ENCODE measurements at places on chromosomes 4 and X.

DNA sequence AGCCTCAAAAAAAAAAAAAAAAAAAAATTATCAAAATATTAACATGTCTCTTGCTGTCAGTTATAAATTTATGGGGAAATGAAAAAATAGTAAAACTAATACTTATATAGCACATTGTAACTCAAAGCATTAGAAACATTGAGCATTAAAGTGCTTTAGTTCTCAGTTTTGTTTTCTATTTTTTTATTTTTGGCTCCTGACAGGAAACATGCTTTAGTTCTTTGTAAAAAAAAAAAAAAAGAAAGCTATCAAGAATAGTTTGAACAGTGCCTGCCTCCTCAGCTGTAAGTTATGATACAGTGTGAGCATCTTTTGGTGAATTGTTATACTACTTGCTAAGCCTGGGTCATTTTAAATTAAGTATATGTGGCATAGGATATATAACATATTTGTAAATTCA is 5.1 kb upstream of the CENPC start:
- DNase-seq, result no peak

DNA sequence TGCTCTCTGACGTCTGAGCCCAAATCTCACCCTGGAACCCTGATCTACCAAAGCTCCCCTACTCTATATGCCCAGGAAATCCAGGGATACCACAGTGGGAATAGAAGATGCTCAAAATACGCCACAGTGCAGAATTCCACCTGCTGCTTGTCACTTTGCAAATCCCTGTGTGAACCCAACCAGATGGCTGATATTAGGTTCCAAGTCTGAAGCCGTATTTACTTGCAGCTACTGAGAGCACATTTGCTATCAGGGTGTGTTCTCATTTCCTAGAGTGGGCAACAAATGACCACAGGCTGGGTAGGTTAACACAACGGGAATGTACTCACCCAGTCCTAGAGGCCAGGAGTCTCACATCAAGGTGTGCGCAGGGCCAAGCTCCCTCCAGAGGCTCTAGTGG is 126.8 kb downstream of the MXRA5 start:
- no peak for DNase-seq

DNA sequence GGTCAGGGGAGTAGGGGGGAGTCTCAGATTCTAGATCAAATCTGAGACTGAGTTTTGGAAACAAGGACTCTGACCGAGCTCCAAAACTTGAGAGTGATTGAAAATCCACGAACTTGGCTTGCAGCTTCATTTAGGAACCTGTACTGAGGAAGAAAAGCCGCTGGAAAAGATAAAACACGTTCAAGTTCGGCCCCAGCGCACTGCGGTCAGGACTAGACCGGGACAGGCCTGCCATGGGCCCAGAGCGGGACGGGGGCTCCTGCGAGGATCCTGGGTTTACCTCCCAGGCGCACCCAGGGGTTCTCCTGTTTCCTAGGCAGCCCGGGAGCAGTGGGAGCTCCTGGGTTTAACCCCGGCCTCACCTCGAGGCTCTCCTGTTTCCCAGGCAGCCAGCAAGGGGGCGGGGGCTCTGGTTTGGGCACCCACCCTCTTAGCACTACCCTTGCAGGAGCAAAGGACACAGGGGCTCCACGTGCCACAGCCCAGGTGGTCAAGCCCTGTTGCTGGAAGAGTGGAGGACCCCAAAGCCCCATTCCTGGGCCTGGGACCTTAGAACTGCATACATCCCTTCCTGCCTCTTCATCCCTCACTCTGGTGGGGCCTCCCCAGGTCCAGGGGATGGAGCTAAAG is 74.5 kb downstream of the ABLIM2 start:
- no peak for DNase-seq

DNA sequence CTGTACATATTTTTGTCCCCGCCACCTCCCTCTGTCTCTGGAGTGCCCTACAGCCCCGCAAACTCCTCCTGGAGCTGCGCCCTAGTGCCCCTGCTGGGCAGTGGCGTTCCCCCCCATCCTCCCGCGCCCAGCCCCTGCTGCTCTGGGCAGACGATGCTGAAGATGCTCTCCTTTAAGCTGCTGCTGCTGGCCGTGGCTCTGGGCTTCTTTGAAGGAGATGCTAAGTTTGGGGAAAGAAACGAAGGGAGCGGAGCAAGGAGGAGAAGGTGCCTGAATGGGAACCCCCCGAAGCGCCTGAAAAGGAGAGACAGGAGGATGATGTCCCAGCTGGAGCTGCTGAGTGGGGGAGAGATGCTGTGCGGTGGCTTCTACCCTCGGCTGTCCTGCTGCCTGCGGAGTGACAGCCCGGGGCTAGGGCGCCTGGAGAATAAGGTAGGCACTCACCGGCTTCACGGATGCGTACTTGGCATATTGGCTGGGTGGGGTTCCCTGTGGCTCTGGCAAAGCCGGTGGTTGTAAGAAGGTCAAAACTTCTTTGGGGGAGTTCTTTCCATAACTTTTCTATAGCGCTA is 653 bp downstream of the HHIP start:
- no peak for DNase-seq

DNA sequence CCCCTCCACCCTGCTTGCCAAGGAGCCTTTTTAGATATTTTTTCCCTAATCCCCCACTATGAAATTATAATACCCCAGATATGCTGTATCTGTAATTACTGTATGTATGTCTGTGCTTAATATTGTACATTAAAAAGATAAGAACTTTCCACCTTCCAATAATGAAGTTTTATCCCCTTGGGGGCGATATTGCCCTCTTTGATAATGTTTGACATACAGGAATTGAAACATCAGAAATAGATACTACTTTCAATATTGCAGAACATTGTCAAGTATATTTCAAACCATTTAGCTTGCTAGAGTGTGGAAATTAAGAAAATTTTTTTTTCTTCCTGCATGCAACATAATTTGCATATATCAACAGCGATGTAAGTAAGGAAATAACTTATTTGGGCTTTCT is 58.9 kb downstream of the NAF1 start:
- DNase-seq, result no peak

DNA sequence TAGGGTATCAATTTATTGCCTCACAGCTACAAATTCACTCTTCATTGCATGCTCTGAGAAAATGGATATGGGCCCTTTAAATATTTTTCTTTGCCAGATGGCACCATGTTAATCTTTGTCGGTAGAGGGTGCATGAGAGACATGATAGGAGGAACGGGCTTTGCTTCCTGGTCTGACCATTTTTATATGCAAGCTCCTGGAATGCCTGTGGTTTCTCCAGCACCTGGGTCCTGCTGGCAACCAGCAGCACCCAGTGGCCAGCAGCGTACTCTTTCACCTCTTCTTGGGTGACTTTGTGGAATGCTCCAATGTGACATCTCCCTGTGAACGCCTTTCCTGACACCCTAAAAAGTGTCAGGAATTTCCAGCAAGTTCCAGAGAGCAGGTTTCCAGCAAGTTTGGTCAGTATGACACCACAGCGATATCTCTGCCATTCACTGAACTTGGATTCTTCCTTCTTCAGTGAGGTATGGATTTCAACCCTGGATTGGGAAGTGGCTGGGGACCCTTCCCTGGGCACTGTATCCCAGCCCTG is 140.3 kb upstream of the PGRMC2 start:
- DNase-seq, result no peak

DNA sequence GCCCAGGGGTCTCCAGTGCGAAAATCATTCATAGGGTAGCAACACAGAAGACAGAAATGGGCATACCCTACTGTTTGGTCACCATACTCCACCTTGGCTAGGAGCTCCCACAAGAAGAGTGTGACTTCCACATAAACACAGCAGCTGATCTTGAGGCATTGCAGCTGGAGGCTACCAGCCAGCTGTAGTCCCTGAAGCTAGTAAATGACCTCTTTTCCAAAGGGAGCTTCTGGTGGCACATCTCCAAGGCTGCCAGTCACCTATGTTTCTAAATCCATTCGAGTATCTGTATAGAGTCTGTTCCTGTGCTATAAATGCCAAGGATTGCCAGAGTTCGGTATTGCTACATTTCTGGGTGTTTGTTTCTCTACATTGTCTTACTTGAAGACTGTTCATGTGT is 21.3 kb upstream of the PNPLA4 start:
- DNase-seq, result no peak

DNA sequence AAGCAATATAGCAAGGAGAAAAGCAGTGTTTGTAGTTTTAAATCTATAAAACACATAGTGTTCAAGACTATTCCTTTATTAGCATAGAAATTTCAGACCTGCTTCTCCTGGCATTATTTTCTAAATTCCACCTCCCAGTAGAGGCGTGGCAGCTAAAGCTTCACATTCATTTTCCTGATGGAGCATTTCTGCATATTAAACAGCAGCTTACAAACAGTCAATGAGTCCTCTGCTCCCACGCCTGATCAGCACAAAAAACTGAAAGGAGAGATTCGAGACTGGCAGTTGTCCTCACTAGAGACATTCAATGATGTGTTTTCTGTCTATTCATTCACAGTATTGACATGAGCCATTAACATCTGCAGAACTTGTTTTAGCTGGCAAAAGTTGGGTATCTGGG is 61.4 kb downstream of the SHISA3 start:
- no peak for DNase-seq

- DNase-seq, result no peak
These were observed 228.2 kb upstream of the TENM3 start for GRCh38 chr4:182015014-182015413.

DNA sequence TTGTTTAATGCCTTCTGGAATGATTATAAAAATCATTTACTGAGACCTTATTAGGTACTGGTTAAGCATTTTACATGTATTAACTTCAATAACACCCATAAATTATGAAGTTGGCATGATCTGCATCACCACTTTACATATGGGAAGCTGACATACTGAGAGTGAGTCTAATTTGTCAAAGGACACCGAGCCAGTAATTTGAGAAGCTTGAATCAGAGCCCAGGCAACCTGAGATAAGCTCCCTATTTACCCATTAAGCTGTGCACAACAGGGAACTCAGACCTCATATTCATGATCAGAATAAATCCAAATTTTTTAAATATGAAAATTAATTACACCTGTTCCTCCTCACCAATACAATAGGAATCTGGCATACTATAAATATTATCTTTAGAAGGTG is 247.9 kb upstream of the EPHA5 start:
- no peak for DNase-seq

DNA sequence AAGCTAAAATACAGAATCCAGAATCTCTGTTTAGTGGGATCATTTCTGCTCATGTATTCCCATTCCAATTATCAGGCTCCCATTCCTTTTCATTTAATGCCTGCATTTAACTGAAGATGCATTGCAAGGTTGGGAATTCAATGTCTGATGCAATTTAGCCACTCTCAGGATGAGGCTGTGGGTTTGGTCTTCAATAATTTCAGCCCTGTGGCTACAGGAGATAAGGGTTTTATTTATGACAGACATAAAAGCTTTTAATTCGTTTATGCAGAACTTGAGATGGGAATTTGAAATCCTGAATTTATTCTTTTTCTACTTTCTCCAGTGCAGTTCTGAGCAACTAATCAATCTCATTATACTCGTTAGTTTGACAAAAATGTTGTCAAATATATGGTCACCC is 1225.9 kb downstream of the PCDH18 start:
- DNase-seq, result no peak

DNA sequence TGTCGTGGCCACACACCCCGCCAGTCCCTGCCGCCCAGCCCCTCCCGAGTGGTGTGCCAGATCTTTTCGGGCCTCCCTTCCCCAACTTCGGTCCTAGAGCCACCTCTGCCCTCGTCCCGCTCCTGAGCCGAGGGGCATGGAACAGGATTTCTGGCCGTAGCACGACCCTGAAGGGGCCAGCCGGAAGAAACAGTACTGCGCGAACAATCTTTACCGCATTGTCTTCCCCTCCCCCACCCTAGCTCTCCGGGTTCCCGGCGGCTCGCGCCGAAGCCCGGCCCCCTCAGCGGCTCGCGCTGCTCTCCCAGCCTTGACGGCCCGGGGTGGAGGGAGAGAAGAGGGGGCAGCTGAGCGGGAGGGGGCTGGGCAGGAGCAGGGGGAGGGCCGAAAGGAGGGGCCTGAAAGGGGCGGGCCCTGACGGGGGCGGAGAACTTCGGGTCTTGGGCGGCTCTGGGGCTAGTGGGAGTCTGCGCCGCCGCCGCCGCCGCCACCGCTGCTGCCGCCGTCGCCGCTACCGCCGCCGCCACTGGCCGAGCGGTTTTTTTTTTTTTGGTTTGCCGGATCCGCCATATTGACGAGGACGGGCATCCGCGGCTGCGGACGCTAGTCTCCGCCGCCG is at the start of gene USP9X:
Gene USP9X, plus strand, starts transcription at position 553 of the 619 bp plus-strand sequence. CDS start 38,184 bp downstream, outside the sequence.
- peak; percentile 88 for DNase-seq

- DNase-seq, result no peak
These were observed 6.8 kb downstream of the CLDN2 start for GRCh38 chrX:106927023-106927422.

- DNase-seq, result no peak
These were observed 23.1 kb upstream of the LRAT start for GRCh38 chr4:154720618-154721267.

DNA sequence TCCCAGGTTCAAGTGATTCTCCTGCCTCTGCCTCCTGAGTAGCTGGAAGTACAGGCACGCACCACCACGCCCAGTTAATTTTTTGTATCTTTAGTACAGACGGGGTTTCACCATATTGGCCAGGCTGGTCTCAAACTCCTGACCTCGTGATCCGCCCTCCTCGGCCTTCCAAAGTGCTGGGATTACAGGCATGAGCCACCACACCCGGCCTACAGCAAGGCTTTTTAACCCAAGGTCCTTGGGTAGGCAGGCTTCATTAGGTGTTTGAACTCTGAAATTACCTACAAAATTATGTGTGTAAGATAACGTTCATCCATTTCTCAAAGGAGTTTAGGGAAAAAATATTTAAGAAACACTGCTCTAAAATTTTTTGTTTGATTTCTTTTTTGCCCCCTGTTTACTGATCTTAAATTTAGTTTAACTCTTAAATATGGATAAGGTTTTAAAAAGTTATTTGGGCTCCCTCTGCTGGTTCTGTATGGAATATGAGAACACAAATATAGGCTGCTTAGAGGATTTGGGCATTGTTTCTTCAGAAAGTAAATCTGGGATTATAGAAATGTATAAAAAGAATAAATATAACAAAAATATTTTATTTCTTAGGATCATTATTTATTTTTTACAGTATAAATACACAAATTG is 92.8 kb downstream of the CBR4 start:
- no peak for DNase-seq

GRCh38 chr4:152981842-152982241 is 45.7 kb downstream of the FHDC1 start:
- DNase-seq, result no peak

DNA sequence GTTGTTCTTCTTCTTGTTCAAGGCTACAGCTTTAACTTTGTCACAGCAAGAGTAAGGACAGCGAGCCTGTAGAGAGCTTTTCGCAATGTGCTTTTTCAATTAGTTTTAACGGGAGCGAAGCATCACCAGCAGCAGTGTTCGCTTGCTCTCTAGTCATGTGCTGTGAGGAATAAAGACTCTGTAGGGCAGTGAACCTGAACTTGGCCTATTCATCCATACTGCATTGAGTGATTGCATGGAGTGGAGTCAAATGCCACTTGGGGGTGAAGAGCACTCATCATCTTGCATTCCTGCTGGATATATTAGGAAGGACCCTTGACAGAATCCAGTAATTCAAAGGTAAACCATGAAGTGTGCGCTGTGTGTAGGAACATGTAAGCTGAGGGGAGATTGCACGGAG is 240.0 kb downstream of the FRMPD4 start:
- no peak for DNase-seq
